ENCODE measurements at places on chromosomes 3 and 15.

DNA sequence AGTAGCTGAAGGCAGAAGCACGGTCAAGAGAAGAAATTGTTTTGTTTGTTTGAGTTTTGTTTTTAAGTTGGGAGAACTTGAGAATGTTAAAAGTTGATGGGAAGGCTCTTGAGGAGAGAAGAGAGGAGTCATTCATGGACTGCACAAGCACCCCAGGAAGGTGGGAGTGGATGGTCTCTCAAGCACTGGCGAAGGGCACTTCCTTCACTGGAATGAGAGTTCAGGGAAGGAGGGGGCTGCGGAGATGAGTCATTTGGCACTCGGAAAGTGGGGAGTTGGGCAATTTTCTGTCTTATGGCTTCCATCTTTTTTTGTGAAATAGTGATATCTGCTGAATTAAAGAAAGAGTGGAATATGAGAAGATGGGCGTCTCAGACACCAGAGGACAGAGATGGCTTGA lies 66.0 kb downstream of the ATP13A4 start:
- no peak for DNase-seq

- DNase-seq, result no peak
Measured at GRCh38 chr15:74725845-74726773, 781 bp upstream of the CYP1A1 start.

GRCh38 chr3:190595179-190595795 lies 81.4 kb downstream of the IL1RAP start:
- no peak for DNase-seq

- no peak for DNase-seq
Measured at GRCh38 chr3:23368731-23369130, 165.6 kb downstream of the UBE2E2 start.

DNA sequence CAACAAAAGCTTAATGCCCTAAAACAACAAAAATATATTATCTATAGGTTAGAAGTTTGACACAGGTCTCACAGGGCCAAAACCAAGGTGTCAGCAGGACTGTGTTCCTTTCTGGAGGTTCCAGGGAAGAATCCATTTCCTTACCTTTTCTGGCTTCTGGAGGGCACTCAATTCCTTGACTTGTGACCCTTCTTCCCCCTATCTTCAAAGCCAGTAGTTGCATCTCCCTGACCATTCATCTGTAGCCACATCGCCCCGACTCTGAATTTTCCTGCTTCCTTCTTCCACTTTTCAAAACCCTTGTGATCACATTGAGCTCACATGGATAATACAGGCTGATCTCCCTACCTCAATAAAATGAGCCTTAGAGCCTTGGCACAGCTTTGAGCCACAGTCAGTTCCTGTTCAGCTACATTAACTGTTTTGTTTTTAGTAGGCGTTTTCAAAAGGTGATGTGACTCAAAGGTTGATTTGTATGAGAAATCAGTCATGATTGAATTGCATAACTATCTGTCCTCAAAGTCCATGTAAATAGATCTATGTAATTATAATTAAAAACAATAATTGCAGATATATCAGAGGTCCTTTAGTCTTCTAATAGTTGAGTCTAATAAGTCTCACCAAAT lies 12.4 kb downstream of the PFN2 start:
- no peak for DNase-seq

GRCh38 chr3:43923104-43923882 lies 232.6 kb downstream of the ABHD5 start:
- DNase-seq, result no peak

DNA sequence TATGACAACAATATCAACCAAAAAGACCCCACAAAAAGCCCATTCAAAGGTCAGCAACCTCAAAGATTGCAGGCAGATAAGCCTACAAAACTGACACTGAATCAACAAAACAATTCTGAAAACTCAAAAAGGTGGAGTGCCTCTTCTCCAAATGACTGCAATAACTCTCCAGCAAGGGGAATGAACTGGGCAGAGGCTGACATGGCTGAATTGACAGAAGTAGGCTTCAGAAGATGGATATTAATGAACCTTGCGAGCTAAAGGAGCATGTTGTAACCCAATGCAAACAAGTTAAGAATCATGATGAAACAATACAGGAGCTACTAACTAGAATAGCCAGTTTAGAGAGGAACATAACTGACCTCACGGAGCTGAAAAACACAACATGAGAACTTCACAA lies 20.4 kb upstream of the SLC25A38 start:
- no peak for DNase-seq

- DNase-seq, result no peak
Measured at GRCh38 chr15:75229191-75230015, 27.7 kb downstream of the C15orf39 start.

- no peak for DNase-seq
Measured at GRCh38 chr3:148379763-148380382, 317.8 kb upstream of the AGTR1 start.

DNA sequence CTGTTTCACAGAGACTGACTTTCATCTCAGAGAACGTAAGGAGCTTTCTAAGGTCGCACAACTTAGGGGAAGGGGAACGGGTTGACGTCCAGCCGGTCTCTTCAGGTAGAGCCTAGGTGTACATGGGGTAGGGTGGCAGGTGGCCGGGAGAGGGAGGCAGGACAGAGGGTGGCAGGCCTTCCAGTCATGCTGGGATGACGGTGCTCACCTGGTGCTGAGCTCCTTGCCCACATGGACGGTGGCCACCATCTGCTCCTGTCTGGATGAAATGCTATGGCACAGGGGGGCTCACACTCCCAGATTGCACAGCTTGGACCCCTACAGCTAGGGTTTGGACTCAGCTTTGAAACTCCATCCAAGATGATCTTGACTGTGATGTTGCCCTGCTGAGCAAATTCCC lies 144.5 kb downstream of the ATP10A start:
- no peak for DNase-seq

GRCh38 chr15:81296673-81297072 lies 27.3 kb downstream of the STARD5 start:
- DNase-seq, result no peak

GRCh38 chr3:189273736-189274135 lies 102.0 kb downstream of the TPRG1 start:
- no peak for DNase-seq

DNA sequence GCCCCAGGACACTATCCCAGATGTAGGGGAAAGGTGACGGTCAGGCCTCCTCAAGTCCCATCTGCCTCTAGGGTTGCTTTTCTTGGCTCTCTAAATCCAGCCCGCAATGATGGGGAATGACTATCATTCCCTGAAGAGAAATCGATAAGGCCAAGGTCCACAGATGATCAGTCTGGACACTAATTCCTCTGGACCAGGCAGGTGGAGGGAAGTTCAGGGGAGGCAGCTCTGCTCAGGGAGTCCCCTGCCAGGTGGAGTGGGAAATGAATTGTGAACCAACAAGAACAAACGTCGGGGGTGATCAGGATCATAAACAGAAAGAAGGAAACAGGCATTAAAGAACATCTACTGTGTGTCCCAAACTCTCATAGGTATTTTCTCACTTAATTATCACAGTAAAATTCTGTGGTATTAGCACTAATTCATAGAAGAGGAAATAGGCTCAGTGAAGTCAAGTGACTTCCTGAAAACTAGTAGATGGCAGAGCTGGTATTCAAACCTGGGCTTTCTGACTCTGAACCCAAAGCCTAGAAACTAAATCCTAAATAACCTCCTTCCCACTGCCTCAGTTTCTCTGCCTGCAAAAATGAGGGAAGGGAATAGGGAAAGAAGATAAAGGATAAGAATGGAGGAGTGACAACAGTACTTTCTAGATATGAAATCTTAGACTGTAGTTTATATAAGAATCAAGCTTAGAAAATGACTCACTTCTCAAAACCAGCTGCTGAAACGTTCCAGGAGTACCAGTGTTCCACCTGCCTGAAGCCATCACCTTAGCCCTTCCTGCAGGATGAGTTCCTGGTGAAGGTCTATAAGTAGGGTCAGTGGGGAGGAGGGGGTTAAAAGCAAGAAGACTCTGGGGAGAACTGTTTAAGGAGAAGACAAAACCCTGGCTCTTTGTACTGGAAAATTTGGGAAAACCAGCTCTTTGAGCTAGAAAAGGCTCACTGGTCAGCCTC lies 7.5 kb downstream of the BMF start:
- no peak for DNase-seq

DNA sequence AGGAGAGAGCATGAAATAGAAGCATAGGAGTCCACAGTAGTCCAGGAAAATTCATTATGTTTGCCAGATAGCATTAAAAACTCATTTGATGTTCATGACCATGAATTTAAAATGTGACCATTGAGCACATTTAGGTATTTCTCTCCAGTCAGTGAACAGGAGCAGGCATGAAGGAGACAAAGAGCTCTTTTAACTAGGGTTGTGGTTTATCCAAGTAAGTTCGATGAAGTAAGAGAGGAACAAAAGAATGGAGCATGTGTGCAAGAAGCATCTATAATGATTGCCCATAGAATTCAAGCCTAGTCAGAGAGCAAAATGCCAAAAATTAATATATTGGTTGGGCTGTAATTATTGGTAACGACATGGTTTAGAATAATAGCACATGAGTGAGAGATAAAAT lies 342.1 kb upstream of the CCDC54 start:
- no peak for DNase-seq

DNA sequence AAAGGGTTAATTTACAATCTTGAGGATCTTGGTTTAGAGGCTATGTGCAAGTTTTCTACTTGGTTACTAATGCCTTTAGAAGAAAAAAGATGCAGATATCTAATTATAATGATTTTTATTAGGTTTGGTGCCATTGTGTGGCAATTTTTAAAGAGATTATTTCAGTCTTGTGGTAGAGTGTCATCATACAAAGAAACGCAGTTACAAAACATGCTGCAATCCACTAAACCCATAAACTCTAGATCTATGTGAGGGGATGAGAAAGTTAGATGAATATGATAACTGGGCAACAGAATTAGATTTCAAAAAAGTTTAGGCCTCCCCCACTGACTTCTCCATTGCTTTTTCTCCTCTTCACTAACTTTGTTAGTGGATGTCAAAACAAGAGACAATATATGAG lies 106.0 kb downstream of the ARPP21 start:
- no peak for DNase-seq

Measured in K562 (cell line).